ENCODE measurements at places on chromosomes 3 and 15. TPM values are rescaled to one million over a fixed set of nuclear protein-coding genes. Genes with fewer than 3 reads are reported as not detected.

Gene CPNE9
- total RNA-seq: not detected

Gene C3orf20
- total RNA-seq: not detected

DNA sequence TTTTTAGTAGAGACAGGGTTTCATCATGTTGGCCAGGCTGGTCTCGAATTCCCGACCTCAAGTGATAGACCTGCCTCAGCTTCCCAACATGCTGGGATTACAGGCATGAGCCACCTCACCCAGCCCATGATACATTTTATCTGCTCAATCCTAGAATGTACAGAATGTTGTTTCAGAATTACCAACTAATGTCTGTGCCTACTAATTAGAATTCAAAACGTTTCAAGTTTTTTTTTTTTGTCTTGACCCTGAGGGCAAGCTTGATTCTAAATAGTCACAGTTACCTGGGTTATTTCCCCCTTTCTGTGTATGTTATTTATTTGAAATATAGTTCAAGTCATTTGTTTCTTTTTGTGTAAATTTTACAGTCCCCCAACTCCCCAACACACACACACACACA, 5.3 kb upstream of the KIF23 start:
- DNase-seq: no peak

- no peak for DNase-seq
Measured at GRCh38 chr15:25618161-25618560, 179.3 kb upstream of the UBE3A start.

DNA sequence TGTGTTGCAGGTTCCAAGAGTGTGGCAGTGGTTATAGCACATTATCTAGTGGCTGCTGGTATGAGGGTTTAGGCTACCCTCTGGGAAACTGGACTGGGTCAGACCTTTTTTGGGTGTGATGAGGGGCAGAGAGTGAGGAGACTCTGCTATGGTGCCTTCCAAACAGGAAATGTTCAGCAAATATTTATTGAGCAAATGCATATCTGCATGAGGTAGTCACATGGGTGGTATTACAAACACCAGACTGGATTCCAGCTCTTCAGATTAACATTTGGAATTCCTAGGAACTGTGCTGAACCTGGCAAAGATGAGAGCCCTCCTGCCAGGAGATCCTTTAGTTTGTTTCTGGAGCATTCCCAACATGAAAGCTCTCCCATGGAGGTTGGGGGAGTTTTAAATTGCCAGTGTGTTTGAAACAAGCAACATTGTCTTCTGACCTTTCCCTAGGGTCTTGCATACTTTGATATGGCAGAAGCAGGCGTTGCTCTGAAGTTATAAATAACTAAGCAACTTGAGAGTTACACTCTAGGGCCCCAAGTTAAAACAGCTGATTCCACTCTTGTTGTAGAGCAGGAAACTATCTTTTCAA, 341.2 kb upstream of the C2CD4B start:
- DNase-seq: no peak

GRCh38 chr3:139443186-139443585, 33.1 kb downstream of the RBP2 start:
- no peak for DNase-seq
